ENCODE measurements at places on chromosomes 4 and X. TPM values are rescaled to one million over a fixed set of nuclear protein-coding genes. Genes with fewer than 3 reads are reported as not detected.
A peak's percentile ranks its signal among the peaks of the same experiment; 100 is the strongest.

- no peaks in the 10 kb centered on the region for H3K27me3 ChIP-seq
- H3K4me1 ChIP-seq: peaks cover 40% of the 10 kb centered on the region
- no peak overlapping the region for H3K4me3 ChIP-seq
- H3K36me3 ChIP-seq: no peaks in the 10 kb centered on the region
Measured at GRCh38 chr4:80611678-80611979, 276.1 kb downstream of the CFAP299 start.

- no peaks in the 10 kb centered on the region for H3K4me1 ChIP-seq
- no peak overlapping the region for H3K27ac ChIP-seq
- no peak overlapping the region for H3K4me3 ChIP-seq
- H3K36me3 ChIP-seq: no peaks in the 10 kb centered on the region
Measured at GRCh38 chrX:144849141-144849540, 398.2 kb upstream of the SPANXN1 start.

DNA sequence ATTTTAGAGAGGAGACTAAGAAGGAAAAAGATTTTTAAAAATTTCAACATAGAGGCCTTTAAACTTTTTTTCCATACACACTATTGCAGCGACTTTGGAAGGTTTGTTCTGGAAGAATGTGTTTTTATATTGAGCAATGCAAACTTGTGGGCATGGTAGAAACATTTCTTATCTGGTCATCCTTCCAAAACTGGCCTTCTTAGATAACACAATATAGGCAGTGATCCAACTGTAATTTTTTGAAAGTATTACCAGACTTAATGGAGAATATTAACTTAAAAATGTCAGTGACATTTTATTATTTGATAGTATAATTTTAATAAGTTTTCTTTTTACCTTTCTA lies 25.6 kb downstream of the FHDC1 start:
- H3K36me3 ChIP-seq: no peaks in the 10 kb centered on the region
- H3K4me1 ChIP-seq: peaks cover 10% of the 10 kb centered on the region
- H3K27ac ChIP-seq: no peak overlapping the region
- no peak for DNase-seq

- H3K27me3 ChIP-seq: no peaks in the 10 kb centered on the region
- no peak for DNase-seq
- no peaks in the 10 kb centered on the region for H3K4me1 ChIP-seq
- H3K36me3 ChIP-seq: no peaks in the 10 kb centered on the region
- no peak overlapping the region for H3K27ac ChIP-seq
Measured at GRCh38 chr4:126906466-126906865, 726.3 kb upstream of the INTU start.

- no peak for DNase-seq
- no peaks in the 10 kb centered on the region for H3K4me1 ChIP-seq
- no peak overlapping the region for H3K4me3 ChIP-seq
- H3K27me3 ChIP-seq: no peaks in the 10 kb centered on the region
- no peak overlapping the region for H3K27ac ChIP-seq
- H3K36me3 ChIP-seq: no peaks in the 10 kb centered on the region
Measured at GRCh38 chrX:122869171-122869570, 314.9 kb upstream of the GRIA3 start.

DNA sequence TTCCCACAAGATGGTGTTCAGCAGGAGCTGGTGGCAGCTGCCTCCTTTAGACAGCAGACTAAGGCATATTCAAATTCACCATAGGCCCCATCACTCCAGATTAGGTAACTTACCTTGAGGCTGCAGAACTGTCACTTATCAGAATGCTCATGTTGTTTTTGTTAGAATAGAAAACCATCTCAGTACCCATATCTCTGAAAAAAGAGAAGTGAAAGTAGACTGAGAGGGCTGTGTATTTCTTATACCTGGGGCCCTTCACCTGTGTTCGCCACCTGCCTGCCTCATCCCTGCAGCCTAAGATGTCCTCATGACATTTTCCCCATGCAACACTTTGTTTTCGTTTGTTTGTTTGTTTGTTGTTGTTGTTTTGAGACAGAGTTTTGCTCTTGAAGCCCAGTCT lies 32.9 kb upstream of the SPRY1 start:
- no peak for DNase-seq
- no peak overlapping the region for H3K4me3 ChIP-seq
- peaks cover 19% of the 10 kb centered on the region for H3K4me1 ChIP-seq
- H3K27me3 ChIP-seq: no peaks in the 10 kb centered on the region
- no peaks in the 10 kb centered on the region for H3K36me3 ChIP-seq
- H3K27ac ChIP-seq: no peak overlapping the region

- no peak overlapping the region for H3K27ac ChIP-seq
- H3K4me3 ChIP-seq: no peak overlapping the region
- H3K4me1 ChIP-seq: peaks cover 57% of the 10 kb centered on the region
- DNase-seq: no peak
- H3K27me3 ChIP-seq: no peaks in the 10 kb centered on the region
- peaks cover 48% of the 10 kb centered on the region for H3K36me3 ChIP-seq
Measured at GRCh38 chrX:154059729-154060245, 37.7 kb downstream of the MECP2 start.

- no peaks in the 10 kb centered on the region for H3K4me1 ChIP-seq
- no peak overlapping the region for H3K4me3 ChIP-seq
- no peaks in the 10 kb centered on the region for H3K36me3 ChIP-seq
- no peak for DNase-seq
Measured at GRCh38 chrX:156004256-156004655, 6.8 kb downstream of the IL9R start.

DNA sequence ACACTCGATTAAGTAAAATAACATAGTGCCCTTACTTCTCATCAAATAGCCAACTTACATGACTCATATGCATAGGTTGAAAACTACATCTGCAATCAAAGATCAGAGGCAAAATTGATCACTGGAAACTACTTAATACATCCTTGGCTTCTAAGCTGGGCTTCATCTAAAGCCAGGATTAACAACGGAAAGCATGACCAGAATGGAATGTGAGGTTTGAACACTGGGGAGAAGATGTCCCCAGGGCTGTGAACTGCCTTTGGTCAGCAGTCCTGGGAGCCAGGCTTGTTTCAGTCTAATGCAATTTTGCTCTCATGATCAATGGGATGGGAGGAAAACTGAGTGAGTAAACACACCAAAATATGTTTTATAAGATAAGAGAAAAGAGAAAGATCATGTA lies 192.5 kb upstream of the TTC29 start:
- H3K27me3 ChIP-seq: peaks cover 5% of the 10 kb centered on the region
- DNase-seq: no peak
- no peak overlapping the region for H3K27ac ChIP-seq
- no peaks in the 10 kb centered on the region for H3K4me1 ChIP-seq

GRCh38 chrX:1336331-1336943 lies at the start of gene IL3RA:
TSS of gene IL3RA (plus strand) at chrX:1336785. CDS start at chrX:1341766, 4,981 bp downstream.
- DNase-seq: no peak
- H3K27me3 ChIP-seq: no peaks in the 10 kb centered on the region
- peaks cover 22% of the 10 kb centered on the region for H3K4me1 ChIP-seq
- H3K4me3 ChIP-seq: peak within 1 kb of the TSS; percentile 86
- no peaks in the 10 kb centered on the region for H3K36me3 ChIP-seq

- H3K27me3 ChIP-seq: no peaks in the 10 kb centered on the region
- peaks cover 61% of the 10 kb centered on the region for H3K4me1 ChIP-seq
- H3K36me3 ChIP-seq: no peaks in the 10 kb centered on the region
- no peak for DNase-seq
- H3K4me3 ChIP-seq: no peak overlapping the region
Measured at GRCh38 chr4:8164194-8164565, 5.6 kb upstream of the ABLIM2 start.

DNA sequence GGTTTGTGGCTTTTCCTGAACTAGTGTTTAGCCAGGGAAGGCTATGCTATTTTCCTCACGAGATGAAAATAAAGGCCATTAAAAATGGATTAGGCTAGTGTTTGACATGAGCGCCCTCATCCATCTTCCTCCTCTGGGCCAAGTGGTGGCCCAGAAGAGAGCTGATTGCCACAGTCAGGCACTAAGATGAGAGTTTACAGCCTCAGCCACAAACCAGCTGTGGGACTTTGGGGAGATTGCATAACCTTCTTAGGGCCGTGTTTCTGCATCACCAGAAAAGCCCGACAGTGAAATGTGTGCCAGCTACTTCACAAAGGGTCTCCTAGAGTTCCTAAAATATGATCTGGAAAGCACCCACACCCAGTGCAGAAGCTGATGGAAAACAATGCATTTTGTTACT lies 42.3 kb upstream of the LNX1 start:
- H3K4me3 ChIP-seq: no peak overlapping the region
- H3K4me1 ChIP-seq: no peaks in the 10 kb centered on the region
- no peak overlapping the region for H3K27ac ChIP-seq
- DNase-seq: no peak
- no peaks in the 10 kb centered on the region for H3K36me3 ChIP-seq

- no peaks in the 10 kb centered on the region for H3K36me3 ChIP-seq
- no peak overlapping the region for H3K27ac ChIP-seq
- H3K4me1 ChIP-seq: no peaks in the 10 kb centered on the region
- DNase-seq: no peak
- H3K27me3 ChIP-seq: no peaks in the 10 kb centered on the region
- H3K4me3 ChIP-seq: no peak overlapping the region
Measured at GRCh38 chrX:141220342-141221008, 21.8 kb downstream of the SPANXC start.

GRCh38 chr4:37745946-37746345 lies 59.8 kb upstream of the RELL1 start:
- no peak overlapping the region for H3K27ac ChIP-seq
- DNase-seq: no peak
- H3K4me3 ChIP-seq: no peak overlapping the region
- H3K4me1 ChIP-seq: peaks cover 29% of the 10 kb centered on the region

DNA sequence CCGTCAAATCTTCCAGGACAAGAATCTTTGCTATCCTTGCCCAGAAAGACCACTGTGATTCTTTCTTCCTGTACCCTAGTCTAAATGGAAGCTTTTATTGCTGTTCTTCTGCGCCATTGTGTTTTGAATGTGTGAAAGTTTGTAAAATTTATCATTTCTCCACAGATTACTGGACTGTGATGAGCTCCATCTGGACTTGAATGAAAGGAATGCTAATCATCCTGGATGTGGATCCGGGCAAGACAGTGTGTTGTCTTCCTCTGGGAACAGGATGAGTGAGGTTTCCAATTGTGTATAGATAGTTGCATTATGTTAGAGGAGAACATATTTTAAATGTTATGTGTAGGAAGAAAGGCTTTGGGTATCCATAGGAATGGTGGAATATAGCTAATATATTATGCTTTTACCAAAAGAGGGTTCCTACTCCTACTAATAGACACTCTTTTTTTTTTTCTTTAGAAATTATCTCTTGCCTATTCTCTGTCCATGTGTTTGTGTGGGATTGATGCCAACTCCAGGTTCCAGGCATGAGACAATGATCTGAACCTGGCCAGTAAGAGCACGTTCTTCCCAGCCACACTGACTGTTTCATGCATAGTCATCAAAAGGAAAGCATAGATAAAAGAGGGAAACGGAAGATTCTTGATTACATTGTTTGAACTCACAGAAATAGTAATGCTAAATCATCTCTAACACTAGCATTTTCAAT lies 803.6 kb upstream of the ADGRL3 start:
- H3K4me3 ChIP-seq: no peak overlapping the region
- DNase-seq: no peak
- H3K27ac ChIP-seq: no peak overlapping the region
- no peaks in the 10 kb centered on the region for H3K36me3 ChIP-seq
- H3K27me3 ChIP-seq: no peaks in the 10 kb centered on the region
- H3K4me1 ChIP-seq: no peaks in the 10 kb centered on the region

DNA sequence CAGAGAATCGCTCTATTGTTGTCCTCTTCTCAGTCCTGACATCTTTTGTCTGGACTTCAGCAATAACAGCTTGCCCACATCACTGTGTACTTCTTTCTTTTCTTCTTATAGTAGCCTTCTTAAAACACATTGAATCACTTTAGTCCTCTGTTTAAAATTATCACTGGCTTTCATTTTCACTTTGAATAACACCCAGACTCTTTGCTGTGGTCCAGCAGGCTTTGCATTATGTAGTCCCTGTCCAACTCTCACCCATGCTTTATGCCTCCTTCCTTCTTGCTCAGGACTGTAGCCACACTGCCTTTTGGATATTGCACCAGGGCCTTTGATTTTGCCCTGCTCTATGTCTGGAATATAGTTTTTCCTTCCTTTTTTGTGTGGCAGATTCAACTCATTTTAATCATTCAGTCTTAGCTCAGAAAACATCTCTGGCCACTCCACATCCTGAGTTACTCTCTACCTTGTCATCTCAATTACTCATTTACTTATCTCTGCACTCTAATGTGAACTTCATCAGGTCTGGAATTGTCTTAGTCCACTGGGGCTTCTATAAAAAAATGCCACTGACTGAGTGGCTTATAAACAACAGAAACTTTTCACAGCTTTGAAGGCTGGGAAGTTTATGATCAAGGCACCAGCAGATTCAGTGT lies 168.2 kb downstream of the C4orf33 start:
- no peaks in the 10 kb centered on the region for H3K36me3 ChIP-seq
- peaks cover 5% of the 10 kb centered on the region for H3K4me1 ChIP-seq
- no peak overlapping the region for H3K27ac ChIP-seq
- no peaks in the 10 kb centered on the region for H3K27me3 ChIP-seq
- H3K4me3 ChIP-seq: no peak overlapping the region
- DNase-seq: no peak

DNA sequence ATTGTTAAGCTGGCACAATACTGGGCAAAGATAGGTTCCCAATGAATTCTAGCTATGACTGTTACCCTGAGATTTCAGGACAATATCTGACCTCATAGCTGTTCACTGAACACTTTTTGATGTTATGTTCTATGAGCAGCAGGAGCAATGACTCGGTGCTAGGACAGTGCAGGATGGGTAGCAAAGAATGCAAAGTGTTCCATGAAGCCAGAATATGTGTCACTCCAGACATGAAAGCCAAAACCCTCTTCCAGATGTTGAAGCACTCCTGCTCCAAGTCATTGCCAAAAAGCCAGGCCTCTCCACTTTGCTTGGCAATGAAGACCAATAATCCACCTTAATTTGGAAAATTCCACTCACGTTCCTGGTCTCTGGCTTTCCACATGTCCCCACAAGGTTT lies 300.9 kb upstream of the CPEB2 start:
- peaks cover 2% of the 10 kb centered on the region for H3K27me3 ChIP-seq
- H3K4me3 ChIP-seq: no peak overlapping the region
- DNase-seq: no peak
- no peak overlapping the region for H3K27ac ChIP-seq

DNA sequence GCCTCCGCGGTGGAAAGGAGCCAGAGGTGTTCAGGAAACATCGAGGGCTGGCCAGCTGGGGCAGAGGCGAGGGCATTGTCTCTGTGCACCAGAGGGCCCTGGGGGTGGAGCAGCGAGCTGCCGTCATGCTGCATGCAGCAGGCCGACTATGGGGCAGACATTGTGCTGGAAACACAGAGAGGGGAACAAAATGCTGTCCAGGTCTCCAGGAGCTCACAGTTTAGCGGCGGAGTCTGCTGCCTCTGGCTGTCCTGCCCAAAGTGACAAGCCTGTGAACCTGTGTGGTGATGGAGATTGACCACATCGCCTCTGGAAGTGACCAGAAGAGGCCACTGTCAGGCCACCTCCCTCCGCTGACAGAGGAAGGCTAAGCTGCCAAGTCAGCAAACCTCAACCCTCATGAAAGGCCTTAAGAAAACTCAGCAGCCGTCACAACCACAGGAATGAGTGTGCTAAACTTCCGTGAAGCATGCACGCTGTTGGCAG lies 20.1 kb upstream of the SASH3 start:
- H3K27ac ChIP-seq: peak overlapping the region; percentile 85
- no peak for DNase-seq
- H3K4me3 ChIP-seq: no peak overlapping the region
- peaks cover 58% of the 10 kb centered on the region for H3K4me1 ChIP-seq

XAGE2 gene
- not detected for total RNA-seq

TXK gene
- total RNA-seq: 0.98 TPM

MAGEA2B gene
- total RNA-seq: not detected

PORCN gene
- total RNA-seq: 7.8 TPM

TEX13C gene
- not detected for total RNA-seq

AMOT gene
- total RNA-seq: 2.7 TPM

MSX1 gene
- total RNA-seq: not detected

PSAPL1 gene
- not detected for total RNA-seq

MID1 gene
- not detected for total RNA-seq

MEPE gene
- not detected for total RNA-seq

MTNR1A gene
- total RNA-seq: not detected

KLHL13 gene
- total RNA-seq: not detected

SLC35A2 gene
- 18.4 TPM for total RNA-seq
